ENCODE measurements at places on chromosomes 5 and 9.

GRCh38 chr9:34443976-34444375 lies 14.4 kb downstream of the FAM219A start:
- DNase-seq = no peak

DNA sequence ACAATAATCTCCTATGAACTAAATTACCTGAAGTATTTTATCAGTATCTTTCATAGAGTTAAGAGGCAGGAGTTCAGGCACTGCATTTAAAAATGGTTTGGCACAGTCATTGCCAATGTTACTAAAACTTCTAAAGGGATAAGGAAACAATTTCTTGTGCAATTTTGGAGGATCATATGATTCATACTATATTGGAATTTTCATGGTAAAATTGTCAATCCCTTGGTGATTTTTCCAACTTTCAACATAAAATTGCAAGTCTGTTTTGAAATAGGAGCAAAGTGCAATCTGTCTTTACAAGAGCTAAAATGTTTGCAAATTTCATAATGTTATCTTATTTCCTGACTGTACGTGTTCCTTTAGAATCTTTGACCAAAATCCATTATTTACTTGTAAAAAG lies 211.1 kb downstream of the DMRTA1 start:
- DNase-seq = no peak

GRCh38 chr5:159873680-159874079 lies 42.6 kb upstream of the ADRA1B start:
- DNase-seq = peak; percentile 68

DNA sequence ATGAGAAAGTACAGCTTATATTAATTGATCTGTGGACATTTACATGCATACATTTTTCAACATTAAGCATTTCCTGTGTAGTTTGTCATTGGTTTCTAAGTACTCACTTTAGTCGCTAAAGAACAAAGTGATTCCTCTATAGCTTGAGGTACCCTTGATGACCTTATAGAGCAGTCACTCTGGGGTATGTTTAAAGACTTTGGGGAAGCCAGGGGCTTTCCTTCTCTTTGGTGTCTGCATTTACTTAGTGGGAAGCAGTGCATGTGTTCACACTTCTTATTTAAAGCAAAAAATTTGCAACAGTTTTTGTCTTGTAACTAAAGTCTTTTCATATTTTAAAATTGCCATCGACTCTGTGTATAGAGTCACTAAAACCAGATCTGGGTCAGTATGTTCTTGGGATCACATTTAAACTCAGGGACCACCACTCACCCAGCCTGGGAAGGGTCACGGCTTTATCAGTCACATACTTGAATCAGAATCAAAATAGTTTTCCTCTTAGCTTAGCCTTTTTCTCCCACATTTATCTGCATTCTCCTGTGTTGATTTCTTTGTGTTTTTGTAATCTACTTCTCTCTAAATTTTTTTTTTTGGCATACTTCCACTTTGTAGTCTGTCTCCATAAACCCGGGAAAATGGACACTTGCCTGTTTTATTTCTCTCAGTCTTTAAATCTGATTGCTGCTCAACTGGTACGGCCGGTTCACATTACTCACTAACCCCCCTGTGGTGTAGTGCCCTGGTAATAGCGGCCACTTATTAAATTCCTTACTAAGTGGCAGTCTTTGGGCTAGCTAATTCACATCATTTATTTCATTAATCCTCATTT lies 143.9 kb upstream of the FBN2 start:
- peak; percentile 42 for DNase-seq

- DNase-seq = peak; percentile 83
Measured at GRCh38 chr5:17156463-17156862, 61.0 kb upstream of the BASP1 start.

- DNase-seq = no peak
Measured at GRCh38 chr5:156819967-156820581, 30.0 kb upstream of the PPP1R2B start.

DNA sequence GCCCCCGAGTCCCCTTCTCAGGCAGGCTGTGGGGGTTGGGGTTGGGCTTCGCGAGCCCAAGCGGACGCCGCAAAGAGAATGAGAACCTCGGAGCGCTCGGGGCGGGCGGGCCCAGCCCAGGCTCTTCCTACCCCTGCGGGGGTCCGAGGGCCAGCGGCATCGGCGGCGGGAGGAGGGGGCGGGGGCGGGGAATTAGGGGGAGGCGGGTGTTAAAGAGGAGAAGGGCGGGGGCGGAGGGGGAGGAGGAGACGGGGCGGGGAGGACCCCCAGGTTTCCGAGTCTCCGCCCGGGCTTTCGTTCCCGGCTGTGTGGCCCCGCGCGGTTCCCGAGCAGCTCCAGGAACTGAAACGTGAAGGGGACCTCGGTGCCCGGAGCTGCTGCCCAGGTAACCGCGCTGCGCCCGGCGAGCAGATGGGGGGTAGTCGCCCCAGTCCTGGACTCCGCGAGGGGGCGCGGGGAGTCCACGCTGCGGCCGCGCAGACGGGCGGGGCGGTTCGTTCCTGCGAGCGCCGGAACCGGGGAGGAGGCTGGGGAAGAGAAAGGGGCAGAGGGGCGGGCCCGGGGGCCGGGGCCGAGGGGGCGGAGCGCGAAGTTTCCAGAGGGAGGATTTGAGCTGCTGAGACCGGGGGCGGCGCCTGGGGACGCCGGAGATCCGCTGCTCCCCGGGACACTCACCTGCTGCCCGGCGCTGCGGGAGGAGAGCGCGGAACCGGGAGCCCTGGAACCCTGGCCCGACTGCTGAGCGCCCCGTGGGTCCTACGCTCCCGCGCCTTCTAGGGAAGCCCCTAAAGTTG lies 38.4 kb upstream of the PLEKHG4B start:
- peak; percentile 13 for DNase-seq

DNA sequence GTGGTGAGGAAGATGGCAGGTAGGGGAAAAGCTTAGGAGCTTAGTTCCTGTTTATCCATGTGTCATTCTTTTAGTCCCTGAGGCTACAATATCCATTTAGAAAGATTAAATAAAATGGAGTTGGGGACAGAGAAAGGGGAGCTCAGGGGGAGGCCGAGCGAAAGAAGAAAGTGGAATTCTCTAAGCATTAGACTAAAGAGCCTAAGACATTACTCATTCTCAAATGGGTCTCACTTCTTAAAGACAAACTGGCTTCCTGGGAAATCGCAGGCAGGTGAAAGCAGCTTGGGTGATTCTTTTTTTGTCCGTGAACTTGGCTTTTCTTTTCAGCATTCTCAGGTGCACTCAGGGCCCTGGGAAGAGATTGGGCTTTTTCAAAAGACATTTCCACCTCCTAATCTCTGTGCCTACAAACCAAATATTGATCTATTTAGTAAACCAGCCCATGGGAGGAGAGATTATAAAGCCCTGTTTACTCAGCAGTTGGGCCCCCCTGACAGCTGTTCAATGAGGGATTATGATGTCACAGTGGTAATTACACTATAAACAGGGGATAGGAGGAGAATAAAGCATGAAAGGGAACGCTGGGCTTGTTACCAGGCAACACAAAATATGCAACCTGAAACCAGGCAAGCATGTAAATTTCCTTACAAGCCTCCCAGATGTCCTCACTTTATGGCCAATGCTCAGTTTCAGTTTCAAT lies 584.0 kb downstream of the ACTL7B start:
- DNase-seq = peak; percentile 81

DNA sequence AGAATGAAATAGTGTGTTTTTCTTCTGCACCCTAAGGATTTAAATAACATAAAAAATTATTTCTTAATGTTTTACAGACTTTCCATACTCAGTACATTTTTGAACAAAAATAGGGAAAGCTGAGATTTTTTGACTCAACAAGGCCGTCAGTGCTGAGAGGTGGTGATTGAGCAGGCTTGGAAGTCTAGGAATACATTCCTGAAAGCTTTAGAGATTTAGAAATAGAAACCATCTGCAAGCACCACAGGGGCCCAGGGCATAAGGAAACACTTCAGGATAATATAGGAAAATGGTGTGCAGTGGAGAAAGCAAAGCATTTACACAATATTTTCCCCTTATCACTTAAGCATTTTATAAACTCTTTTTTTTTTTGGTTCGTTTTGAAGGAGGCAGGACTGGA lies 5.2 kb downstream of the BASP1 start:
- peak; percentile 24 for DNase-seq

DNA sequence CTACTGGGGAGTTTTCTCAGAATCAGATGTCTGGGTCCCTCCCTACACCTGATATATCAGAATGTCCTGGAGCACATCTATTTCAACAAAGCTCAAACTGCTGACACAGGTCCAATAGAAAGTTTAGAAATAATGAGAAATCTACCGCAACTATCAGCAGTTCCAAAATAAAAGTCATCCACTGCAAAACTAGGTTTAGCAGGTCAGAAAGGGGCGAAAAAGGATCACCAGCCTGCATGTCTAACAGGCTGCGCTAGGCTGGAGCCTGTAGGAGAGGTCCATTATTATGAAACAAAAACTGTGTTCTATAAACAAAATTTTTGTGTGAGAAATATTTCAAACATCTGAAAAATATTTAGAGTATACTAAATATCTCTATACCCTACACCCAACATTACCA lies 84.1 kb upstream of the RNF38 start:
- peak; percentile 62 for DNase-seq

- DNase-seq = no peak
Measured at GRCh38 chr5:58281189-58281588, 178.7 kb downstream of the PLK2 start.

GRCh38 chr5:77285251-77285841 lies 74.9 kb downstream of the PDE8B start:
- no peak for DNase-seq

- peak; percentile 59 for DNase-seq
Measured at GRCh38 chr9:14273696-14274121, 40.2 kb downstream of the NFIB start.

GRCh38 chr5:23446424-23446823 lies 61.0 kb upstream of the PRDM9 start:
- DNase-seq = peak; percentile 86

DNA sequence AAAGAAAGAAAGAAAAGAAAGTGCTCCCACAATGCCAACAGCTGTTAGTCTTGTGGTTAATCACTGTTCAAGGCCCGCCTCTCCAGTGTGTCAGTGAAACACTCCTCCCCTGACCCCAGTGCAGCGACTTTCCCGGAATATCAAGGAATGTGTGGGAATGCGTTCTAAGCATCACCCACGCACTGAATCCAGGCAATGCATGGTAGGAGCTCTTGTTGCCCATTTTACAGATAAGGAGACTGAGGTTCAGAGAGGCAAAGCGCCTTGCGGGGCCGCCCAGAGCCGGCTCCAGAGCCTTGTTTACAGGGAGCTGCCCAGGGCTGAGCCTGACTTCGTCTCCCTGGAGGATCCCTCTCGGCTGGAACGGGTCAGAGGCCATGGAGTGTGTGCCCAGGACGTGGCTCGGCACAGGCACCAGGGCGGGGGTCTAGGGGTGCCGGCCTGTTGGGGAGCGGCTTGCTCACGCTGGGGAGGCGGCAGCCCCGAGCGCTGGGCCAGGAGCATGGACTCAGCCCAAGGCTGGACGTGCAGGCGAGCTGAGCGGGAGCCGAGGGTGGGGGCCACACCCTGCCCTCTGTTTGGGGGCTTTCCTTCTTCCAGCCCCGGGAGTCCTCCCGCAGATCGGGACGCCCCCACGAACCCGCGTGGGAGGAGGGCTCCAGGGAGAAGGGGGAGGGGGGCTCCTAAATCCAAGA lies 823 bp downstream of the ST6GALNAC6 start:
- DNase-seq = peak; percentile 85

GRCh38 chr5:160009591-160009989 lies 651 bp downstream of the TTC1 start:
- no peak for DNase-seq

DNA sequence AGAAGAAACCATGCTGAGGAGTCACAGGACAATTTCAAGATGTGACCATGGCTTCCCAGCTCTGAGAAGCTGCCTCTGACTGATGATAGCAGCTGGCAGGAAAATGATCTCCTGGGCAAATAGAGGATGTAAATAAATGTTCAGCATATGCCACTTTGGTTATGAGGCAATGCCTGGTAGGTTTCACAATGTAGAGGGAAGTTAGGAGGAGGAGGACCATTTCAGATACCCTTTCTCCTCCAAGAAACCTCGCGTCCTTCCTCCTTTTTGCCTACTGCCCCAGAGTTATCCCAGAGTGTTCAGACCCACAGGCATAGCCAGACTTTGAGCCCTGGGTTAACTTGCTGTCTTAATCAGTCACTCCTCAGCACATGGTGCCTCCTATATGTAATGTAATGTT lies 541.6 kb upstream of the DAP start:
- DNase-seq = no peak

DNA sequence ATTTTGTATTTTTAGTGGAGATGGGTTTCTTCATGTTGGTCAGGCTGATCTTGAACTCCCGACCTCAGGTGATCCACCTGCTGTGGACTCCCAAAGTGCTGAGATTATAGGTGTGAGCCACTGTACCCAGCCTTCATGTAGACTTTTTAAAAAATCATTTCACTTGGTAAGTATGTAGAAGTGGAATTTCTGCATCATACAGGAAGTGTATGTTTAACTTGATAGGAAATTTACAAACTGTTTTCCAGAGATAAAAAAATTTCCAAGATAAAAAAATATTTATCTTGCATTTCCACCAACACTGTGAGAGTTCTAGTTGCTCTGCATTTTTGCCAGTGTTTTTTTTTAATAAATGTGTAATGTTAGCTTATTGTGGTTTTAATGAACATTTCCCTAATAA lies 155.8 kb downstream of the ZNF608 start:
- DNase-seq = no peak

DNA sequence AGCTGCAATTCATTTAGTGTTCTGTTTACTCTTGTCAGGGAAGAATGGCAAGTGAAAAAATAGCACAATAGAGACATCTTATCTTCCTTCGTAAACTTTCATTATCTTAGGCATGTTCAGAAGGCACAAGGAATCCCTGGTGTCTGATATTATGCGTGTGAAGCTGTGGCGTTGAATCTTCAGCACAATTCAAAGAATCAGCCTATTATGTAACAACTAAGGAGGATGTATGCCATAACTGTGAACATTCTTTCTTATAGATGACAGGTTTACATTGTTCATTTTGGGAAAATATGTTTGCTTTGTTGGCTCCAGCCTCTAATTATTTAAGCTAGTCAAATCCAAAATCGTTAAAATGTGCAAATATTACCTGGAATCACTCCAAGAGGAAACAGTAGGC lies 446.1 kb downstream of the ANXA1 start:
- no peak for DNase-seq

GRCh38 chr9:35495984-35496383 lies 6.1 kb downstream of the RUSC2 start:
- no peak for DNase-seq

DNA sequence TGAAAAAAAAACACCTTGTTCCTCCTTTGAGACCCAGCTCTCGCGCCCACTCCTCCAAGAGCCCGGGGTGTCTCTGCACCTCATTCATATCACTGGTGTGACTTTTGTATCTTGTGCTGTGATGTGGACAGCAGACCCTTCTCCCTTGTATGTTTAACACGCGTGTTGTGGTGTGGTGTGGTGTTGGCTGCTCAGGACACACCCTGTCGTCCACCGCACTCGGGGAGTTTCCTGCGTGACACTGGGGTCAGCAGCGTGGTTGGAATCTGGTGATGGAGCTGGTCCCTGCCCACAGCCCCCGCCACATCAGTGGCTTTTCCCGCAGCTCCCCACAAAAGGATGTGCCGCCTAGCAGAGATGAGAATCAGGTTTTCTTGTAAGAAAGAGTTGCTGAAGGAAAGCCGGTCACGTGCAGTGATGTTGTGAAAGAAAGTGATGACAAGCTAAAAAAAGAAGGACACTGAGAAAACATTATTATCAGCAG lies 61.5 kb downstream of the TENT4A start:
- no peak for DNase-seq

- DNase-seq = peak; percentile 36
Measured at GRCh38 chr9:21102305-21102704, 24.6 kb upstream of the IFNB1 start.

GRCh38 chr5:1405539-1406530 lies 39.4 kb downstream of the SLC6A3 start:
- no peak for DNase-seq

- no peak for DNase-seq
Measured at GRCh38 chr9:8738945-8739344, 939.4 kb upstream of the DMAC1 start.

- peak; percentile 64 for DNase-seq
Measured at GRCh38 chr9:104091708-104092107, 2.4 kb upstream of the SMC2 start.

Data from iris pigment epithelial cell (primary cell).